Stimulated activated CD4-positive, alpha-beta T cell treated with anti-CD3 and anti-CD28 coated beads, Interleukin-15, amount 100 ng/mL, for 1 hour (primary cell): ENCODE measurements at places on chromosomes 12 and 14.
A peak's percentile ranks its signal among the peaks of the same experiment; 100 is the strongest.

DNA sequence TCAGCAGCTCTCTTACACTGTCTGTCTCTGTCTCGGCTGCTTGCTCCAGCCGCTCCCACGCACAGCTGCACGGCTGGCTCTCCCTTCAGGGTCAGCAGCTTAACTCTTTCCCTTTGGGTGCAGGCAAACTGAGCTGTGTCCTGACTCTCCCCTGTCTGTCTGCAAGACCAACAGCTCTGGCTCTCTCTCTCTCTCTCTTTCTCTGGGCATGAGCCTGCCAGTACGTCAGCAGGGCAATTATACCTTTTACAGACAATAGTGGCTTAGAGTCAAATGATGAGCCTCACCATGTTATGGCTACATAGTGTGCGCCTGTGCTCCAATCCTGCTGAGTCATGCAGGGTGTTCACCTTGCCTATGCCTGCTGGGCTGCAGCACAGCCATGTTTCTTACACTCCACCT is 120.5 kb upstream of the DDHD1 start:
- DNase-seq = no peak

DNA sequence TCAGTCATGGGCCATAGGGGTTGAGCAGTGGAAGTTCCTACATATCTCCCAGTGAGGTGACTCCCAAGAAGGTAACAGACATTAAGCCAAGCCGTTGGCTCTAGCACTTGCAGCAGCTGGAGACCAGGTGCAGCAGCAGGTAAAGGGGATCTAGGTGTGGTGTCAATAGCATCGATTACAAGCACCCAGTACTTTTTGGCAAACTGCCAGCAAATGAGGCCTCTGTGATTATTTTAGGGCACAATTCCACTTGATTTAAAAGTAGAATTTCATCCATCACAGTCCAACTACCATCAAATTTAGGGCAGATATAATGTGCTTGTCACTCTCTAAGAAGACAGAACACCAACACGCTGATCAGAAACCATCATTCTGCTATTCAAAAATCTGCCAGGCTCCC is 224.1 kb upstream of the EGLN3 start:
- DNase-seq = no peak

GRCh38 chr12:12717586-12718380 is 615 bp downstream of the CDKN1B start:
- DNase-seq = no peak

DNA sequence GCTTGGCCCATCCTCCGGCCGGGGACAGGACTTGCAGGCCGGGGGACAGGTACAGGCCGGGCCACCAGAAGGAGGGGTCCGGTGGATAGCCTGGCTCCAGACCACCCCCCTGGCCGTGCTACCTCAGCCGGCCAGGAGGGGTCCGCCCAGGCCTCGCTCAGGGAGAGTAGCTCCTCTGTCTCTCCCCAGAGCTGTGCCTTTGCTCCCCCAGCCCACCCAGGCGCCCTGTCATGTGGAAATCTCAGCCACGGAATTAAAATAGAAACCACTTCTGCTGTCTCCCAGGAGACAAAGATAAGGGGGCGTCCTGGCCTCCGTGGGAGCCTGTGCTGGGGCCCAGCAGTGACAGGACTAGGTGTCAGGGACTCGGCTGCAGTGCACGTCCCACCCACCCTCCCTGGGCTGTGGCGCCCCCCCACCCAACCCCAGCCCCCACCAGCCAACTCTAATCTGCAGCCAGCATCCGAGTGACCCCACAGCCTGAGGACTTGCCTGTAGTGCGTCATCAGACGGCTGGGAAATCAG is 3.3 kb upstream of the CRIP2 start:
- no peak for DNase-seq

- no peak for DNase-seq
Measured at GRCh38 chr12:13313886-13314285, 117.4 kb downstream of the EMP1 start.

DNA sequence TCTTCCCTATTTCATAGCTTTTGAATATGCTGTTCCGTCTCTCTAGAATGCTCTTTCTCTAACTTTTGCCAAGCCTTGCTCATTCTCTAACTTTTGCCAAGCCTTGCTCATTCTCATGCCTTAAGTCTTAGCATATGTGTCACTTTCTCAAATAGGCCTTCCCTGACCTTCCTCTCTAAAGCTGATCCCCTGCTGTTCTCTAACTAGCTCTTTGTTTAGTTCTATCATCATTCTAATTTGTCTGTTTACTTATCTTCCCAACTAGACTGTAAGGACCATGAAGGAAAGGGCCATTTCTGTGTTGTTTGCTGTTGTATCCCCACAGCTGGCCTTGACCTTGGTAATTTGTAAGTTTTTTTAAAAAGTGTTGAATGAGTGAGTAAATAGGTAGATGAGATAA is 71.1 kb downstream of the ZNF641 start:
- no peak for DNase-seq

- DNase-seq = no peak
Measured at GRCh38 chr12:25493682-25494081, 59.4 kb downstream of the LMNTD1 start.

- peak; percentile 15 for DNase-seq
Measured at GRCh38 chr12:104695453-104696148, 238.9 kb downstream of the CHST11 start.

DNA sequence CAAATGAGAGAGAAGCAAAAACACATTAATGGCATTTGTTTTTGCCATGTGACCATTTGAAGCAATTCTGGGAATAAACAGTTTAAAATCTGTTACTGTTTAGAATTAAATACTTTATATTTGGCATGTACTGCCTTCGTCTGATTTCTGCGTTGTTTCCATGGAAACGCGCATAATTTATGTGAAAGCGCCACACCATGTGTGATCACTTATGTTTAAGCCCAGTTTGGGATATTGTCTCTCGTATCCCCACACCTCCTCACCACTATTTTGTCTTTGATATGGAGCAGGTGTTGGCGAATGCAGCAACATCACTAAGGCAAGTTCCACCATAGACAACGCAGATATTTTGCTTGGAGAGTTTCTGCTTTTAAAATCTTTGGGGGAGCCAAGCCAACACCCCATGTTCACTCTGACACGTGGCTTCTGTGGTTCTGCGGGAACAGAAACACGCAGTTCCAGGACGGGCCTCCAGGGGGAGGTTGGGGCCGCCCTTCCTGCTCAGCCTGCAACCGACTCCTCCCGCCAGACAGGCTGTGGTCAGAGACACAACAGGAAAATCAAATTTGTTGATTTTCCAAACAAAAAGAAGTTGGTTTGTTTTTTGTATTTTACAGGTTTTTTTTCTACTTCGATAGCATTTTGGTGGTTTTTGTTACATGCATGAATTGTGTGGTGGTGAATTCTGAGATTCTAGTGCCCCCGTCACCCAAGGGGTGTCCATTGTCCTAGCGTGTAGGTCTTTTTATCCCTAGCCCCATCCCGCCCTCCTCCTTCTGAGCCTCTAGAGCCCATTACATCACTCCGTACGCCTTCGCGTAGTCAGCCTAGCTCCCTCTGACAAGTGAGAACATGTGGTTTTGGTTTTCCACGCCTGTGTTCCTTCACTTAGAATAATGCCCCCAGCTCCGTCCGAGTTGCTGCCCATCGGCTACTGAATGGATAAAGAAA is 101.9 kb upstream of the SFSWAP start:
- peak; percentile 46 for DNase-seq

DNA sequence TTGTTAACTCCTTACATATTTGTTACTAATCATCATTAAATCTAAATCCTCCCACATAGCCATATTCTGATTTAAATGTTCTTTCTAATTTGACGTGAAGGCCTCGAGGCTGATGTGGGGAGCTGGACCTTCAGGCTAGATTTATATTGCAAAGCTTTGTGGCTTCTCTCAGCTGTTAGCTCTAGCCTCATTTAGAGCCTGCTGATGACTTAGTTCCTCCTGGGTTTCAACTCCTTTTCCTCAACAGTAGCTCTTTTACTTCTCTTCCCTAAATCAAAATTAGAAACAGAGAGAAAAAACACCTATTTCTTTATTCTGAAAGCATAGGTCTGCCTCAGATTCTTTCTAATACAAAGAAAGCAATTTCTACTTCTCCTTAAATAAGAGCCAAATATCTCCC is 477.5 kb upstream of the CCDC196 start:
- DNase-seq = no peak

- no peak for DNase-seq
Measured at GRCh38 chr14:105315211-105315721, 718 bp downstream of the PACS2 start.

DNA sequence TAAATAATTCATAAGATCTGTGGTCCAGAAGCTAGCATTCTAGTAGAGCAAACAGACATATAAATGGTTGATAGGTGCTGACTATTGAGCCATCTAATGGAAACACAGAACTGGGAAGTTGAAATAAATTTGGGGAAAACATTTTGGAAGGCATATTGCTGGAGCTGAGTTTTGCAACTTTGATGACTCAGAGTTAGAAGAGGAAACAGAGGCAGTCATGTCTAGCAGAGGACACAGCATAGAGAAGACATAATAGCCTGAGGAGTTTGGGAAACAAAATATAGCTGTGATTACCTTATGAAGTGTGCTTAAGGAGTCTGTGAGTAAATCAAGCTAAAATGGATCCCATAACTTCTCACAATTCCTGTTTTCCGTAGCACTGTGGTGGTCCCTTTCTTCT is 86.9 kb upstream of the FLRT2 start:
- no peak for DNase-seq

- no peak for DNase-seq
Measured at GRCh38 chr12:111010061-111010460, 89.7 kb upstream of the MYL2 start.
